ENCODE measurements at places on chromosomes 2 and 18.
A peak's percentile ranks its signal among the peaks of the same experiment; 100 is the strongest.

- no peak for DNase-seq
Observed at GRCh38 chr2:172098287-172098649, 4.4 kb downstream of the DLX2 start.

- DNase-seq: no peak
Observed at GRCh38 chr2:7053650-7054265, 136.5 kb downstream of the RNF144A start.

- DNase-seq: no peak
Observed at GRCh38 chr18:63007231-63007630, 291.9 kb downstream of the PHLPP1 start.

GRCh38 chr2:157508676-157509075 is 64.8 kb upstream of the CYTIP start:
- DNase-seq: no peak

DNA sequence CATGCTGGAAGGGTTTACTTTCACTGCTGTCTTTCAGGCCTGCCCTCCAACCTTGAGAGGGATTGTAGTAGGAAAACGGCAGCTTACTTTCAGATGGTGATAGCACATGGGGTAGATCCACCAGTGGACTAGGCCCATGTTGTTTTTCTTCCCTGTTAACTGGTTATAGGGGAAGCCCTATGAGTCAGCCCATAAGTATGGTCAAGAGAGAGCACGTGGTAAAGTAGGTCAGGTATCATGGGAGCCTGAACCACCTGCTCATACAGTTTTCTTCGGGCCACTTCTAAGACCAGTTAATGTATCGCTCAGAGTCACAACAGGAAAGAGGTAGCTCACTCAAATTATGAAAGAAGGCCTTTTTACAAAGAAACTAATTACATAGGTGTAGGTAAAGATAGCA is 33.0 kb downstream of the PDK1 start:
- no peak for DNase-seq

- no peak for DNase-seq
Observed at GRCh38 chr2:32835148-32835547, 111.6 kb upstream of the LTBP1 start.

GRCh38 chr2:49175831-49176230 is 21.5 kb upstream of the FSHR start:
- no peak for DNase-seq

- DNase-seq: peak; percentile 10
Observed at GRCh38 chr2:105990624-105991023, 203.5 kb downstream of the UXS1 start.

DNA sequence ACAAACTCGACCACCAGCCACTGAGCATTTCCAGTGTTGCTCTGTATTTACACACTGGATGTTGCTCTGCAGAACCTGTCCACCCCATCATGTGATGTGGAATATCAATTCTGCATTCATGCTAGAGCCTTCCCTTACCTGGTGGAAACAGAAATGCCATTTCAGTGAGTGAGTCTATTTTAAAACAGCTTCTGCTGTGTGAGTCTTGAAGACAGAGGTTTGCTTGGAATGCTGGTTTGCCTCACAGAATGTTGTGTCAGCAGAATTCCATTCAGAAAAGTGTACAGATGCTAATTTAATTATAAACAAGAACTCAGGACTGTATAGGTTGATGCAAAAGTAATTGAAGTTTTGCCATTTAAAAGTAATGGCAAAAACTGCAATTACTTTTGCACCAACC is 118.3 kb downstream of the MAP3K20 start:
- no peak for DNase-seq

Measured in GM12864 (cell line).